ENCODE measurements at places on chromosomes 2 and 18.

GRCh38 chr2:24313744-24314632 is 46.3 kb downstream of the ITSN2 start:
- no peak for DNase-seq

DNA sequence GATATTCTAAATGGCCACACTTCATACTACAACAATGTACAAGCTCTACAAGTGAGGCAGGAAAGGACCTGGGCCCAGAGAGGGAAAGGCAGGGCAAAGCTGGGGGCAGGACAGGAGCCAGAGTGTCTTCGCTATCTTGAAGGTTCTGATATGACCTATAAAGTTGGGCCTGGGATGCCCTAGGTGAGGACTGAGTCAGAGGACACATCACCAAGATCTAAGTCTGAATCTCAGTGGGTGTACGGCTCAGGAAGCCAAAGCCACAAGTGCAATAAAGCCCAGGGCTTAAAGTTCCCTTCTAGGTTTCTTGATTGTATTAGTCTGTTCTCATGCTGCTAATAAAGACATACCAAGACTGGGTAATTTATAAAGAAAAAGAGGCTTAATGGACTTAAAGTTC is 219.1 kb downstream of the ALK start:
- no peak for DNase-seq

DNA sequence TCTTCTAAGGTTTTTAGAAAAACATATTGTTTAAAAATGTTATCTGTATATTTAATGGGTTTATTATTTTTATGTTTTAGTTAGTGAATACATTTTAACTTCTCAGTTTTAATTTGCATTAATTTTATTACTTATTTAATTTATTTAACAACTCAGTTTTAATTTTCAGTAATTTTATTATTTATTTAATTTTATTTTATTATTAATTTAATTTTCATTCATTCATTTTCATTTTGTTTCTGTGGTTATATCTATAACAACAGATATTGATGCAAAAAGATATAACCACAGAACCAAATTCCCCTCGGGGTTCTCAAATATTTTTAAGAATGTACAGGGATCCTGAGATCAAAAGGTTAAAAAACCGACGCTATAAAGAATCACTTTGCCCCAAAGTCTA is 23.0 kb downstream of the FAM237A start:
- DNase-seq = no peak

DNA sequence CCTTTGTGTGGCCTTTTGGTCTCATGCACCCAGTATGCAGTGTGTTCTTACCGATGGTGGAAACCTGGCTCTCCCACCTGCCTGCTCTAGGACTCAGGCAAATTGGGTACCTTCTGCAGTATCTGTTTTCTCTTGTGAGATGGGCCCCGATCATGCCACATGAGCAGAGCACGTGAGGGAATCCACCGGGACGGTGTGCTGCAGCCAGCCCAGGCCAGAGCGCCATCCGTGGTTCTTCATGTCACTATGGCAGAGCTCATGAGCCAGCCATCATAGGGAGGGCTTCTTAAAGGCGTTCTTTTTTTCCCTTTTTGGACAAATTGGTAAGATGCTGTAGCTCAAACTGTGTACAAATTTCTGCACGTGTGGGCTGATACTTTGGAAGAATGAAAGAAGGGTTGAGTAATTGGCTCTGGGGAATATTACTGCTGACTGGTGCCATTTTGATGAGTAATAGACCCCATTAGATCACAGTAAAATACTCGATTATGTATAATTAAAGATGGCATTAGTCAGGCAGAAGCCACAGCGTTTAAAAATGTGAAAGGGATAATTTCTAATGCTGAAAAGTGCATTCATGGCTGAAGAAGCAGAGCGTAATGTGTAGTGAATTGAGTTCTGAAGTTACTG is 19.2 kb downstream of the SH3RF3 start:
- no peak for DNase-seq

DNA sequence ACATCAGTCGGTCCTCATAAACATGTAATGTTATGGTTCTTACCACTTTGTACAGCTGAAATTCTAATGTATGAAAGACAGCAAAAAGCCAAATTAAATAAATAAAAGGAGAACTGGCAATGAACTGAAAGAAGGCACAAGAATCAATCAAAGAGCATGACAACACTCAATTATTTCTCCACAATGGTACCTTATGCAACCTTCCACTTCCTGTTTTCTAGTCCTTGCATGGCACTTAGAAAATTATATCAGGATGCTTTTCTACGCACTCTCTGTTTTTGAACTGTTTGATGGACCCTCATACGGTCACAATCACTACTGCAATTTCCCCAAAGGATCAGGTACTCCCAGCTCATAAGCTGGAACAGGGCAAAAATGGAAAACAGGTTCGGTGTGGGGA is 81.6 kb downstream of the EPB41L3 start:
- no peak for DNase-seq

All from stimulated activated CD8-positive, alpha-beta memory T cell treated with anti-CD3 and anti-CD28 coated beads, Interleukin-15, amount 100 ng/mL, for 4 hours (primary cell).